ENCODE measurements at places on chromosomes 7 and 10.

DNA sequence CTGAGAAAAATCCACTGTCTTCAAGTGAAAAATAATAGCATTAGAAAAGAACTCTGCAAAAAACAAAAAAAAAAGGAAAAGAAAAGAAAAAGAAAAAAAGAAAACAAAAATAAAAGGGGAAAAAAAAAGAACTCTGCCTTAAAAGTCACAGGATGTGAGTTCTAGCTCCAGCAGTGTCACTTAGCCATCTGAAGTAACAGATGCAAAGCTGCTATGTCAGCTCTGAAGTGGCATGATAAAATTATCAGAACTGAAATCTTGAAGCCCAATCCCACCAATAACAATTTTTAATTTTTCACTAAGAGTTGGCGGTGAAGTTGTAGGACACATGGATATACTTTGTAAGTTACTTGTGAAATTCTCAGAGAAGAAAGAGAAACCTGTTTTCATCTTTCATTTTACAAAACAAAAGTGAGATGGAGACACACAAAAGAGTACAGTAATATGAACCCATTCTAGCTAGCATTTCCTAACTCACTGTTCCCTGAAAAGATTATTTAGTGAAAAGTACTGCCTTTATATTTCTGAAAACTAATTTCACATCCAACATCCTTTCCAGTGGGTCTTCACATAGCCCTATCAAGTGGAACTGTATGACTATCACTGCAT is 103.5 kb downstream of the ELAPOR2 start:
- DNase-seq = no peak

DNA sequence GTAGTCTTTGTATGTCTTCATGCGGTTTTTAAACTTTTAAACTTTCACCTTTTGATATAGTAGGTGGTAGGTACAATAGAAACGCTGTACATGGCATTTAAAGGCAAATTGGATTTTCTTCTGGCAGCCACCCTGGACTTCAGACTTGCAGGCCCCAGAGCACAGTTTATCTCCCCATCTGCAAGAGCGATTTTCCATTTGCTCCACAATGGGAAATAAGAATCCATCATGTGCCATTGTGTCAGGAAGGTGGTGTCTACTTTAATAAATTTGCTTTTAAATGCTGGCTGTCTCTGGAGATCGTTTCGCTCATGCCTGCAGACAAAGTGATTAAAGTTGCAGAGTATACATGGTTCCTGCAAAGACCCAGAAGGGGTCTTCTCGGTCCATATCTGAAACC is 38.9 kb downstream of the UNC5B start:
- DNase-seq = no peak

DNA sequence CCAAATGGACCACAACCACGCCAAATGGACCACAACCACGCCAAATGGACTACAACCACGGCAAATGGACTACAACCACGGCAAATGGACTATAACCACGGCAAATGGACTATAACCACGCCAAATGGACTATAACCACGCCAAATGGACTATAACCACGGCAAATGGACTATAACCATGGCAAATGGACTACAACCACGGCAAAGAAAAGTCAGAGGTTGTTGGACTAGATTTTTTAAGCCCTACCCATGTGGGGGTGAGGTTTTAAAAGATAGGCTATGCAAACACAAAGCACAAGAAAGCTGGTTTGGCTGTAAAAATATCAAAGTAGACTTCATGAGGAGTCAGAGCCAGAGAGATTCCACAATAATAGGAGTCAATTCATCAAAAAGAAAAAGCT is 55.8 kb downstream of the NCAPG2 start:
- DNase-seq = no peak

GRCh38 chr7:80313716-80314115 is 179.1 kb downstream of the GNAI1 start:
- no peak for DNase-seq

GRCh38 chr10:88819290-88819689 is 16.8 kb downstream of the LIPM start:
- DNase-seq = no peak

DNA sequence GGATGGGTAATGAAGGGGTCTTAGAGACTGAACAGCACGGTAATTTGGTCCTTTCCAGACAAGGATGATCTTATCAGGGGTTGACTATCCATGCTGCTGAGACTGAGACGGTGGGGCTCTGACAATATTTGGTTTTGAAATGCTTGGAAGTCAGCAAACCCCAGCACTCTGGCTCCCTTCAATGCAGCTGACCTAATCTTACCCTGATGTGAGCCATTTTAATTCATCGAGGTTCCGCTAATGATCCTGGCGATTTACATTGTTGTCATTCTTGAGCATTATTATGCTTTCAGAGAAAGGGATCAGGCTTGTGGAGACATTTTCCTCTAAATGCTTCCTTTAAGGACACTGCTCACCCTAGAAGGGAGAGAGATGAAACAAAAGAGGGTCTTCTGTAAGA is 114.6 kb upstream of the BMPER start:
- no peak for DNase-seq

GRCh38 chr10:74733612-74734011 is 92.8 kb upstream of the KAT6B start:
- DNase-seq = no peak

- no peak for DNase-seq
These were observed 291.1 kb upstream of the PRKCQ start for GRCh38 chr10:6871128-6871527.

Measured in effector CD8-positive, alpha-beta T cell (primary cell).